ENCODE measurements at places on chromosomes 4 and X. TPM values are rescaled to one million over a fixed set of nuclear protein-coding genes. Genes with fewer than 3 reads are reported as not detected.

The GUCY1A1 gene
- not detected for total RNA-seq

The THAP6 gene
- 25.5 TPM for total RNA-seq

The RTL9 gene
- total RNA-seq = 0.10 TPM

The FGFR3 gene
- 31.7 TPM for total RNA-seq

The ANK2 gene
- total RNA-seq = 5.6 TPM

The KLHL13 gene
- 4.2 TPM for total RNA-seq

The RRH gene
- 0.42 TPM for total RNA-seq

The RHOXF2B gene
- not detected for total RNA-seq

The PLP1 gene
- not detected for total RNA-seq

The C4orf36 gene
- total RNA-seq = 1.8 TPM

The CHRDL1 gene
- total RNA-seq = 0.05 TPM

The DUSP9 gene
- total RNA-seq = 14.2 TPM

The MFAP3L gene
- 8.4 TPM for total RNA-seq

The SHISA3 gene
- not detected for total RNA-seq

The NUDT11 gene
- total RNA-seq = not detected

The ADGRL3 gene
- not detected for total RNA-seq

The NAP1L3 gene
- not detected for total RNA-seq

The NCAPG gene
- 79.4 TPM for total RNA-seq

The ARL9 gene
- total RNA-seq = not detected

The SHROOM3 gene
- 22.5 TPM for total RNA-seq

The DCAF8L1 gene
- total RNA-seq = not detected

The PABPC4L gene
- not detected for total RNA-seq

The SERPINA7 gene
- not detected for total RNA-seq

The CENPI gene
- total RNA-seq = 15.3 TPM

The HDX gene
- total RNA-seq = not detected

The AREG gene
- 739 TPM for total RNA-seq

The AKAP14 gene
- not detected for total RNA-seq

The VCX gene
- not detected for total RNA-seq

The GYPA gene
- total RNA-seq = not detected

The HAND2 gene
- not detected for total RNA-seq

The XAGE2 gene
- not detected for total RNA-seq

The MAGEA6 gene
- 0.57 TPM for total RNA-seq

The PAGE5 gene
- total RNA-seq = not detected

The FREM3 gene
- not detected for total RNA-seq

The GIMD1 gene
- total RNA-seq = not detected

The LINC00632 gene
- total RNA-seq = 0.15 TPM

The NAP1L2 gene
- total RNA-seq = not detected

The CLDN2 gene
- total RNA-seq = 0.10 TPM
